Lower leg skin (tissue), 4 donors: ENCODE measurements at places on chromosomes 3 and 15. TPM values are rescaled to one million over a fixed set of nuclear protein-coding genes. Genes with fewer than 3 reads are reported as not detected.

The ABI3BP gene
- 30.6 TPM for total RNA-seq

The MYZAP gene
- 19.5 TPM for total RNA-seq

The ACTC1 gene
- total RNA-seq = 1.3 TPM

The LYSMD2 gene
- 6.6 TPM for total RNA-seq

The ACAD11 gene
- total RNA-seq = 18.3 TPM

The CCNDBP1 gene
- 116 TPM for total RNA-seq

The RETNLB gene
- not detected for total RNA-seq

The GPR149 gene
- total RNA-seq = not detected

The CAPN3 gene
- 42.9 TPM for total RNA-seq

The HYKK gene
- total RNA-seq = 3.5 TPM

The TERB2 gene
- not detected for total RNA-seq

The DNAJA4 gene
- total RNA-seq = 56.9 TPM

The FGF7 gene
- total RNA-seq = 7.3 TPM

The GOLGA8J gene
- total RNA-seq = not detected

The DZIP3 gene
- 2.8 TPM for total RNA-seq

The ARRDC4 gene
- total RNA-seq = 66.8 TPM

The ALDH1A3 gene
- total RNA-seq = 6.5 TPM

The NOX5 gene
- total RNA-seq = 0.29 TPM

The SOX14 gene
- not detected for total RNA-seq

The GRM7 gene
- 0.32 TPM for total RNA-seq

The AGTR1 gene
- total RNA-seq = 17.6 TPM

The GRAMD1C gene
- 23.0 TPM for total RNA-seq

The ZPLD1 gene
- not detected for total RNA-seq

The CTSH gene
- total RNA-seq = 213 TPM

The TLR9 gene
- 0.61 TPM for total RNA-seq

The GJD2 gene
- not detected for total RNA-seq

The LNP1 gene
- 1.5 TPM for total RNA-seq

The MAP6D1 gene
- 19.2 TPM for total RNA-seq

The AADAC gene
- total RNA-seq = 11.0 TPM

The BTLA gene
- total RNA-seq = 1.1 TPM

The RUVBL1 gene
- total RNA-seq = 14.4 TPM

The DNAJB11 gene
- 24.7 TPM for total RNA-seq

The MYRIP gene
- 1.2 TPM for total RNA-seq

The GOLGA6L10 gene
- 1.2 TPM for total RNA-seq

The GABRB3 gene
- total RNA-seq = 4.6 TPM

The GOLGA8T gene
- total RNA-seq = 0.17 TPM

The RTP4 gene
- total RNA-seq = 1.3 TPM

The TMEM42 gene
- 13.5 TPM for total RNA-seq

The FANCD2OS gene
- not detected for total RNA-seq

The TSEN2 gene
- 9.2 TPM for total RNA-seq
